ENCODE measurements at places on chromosomes 6 and 20.
A peak's percentile ranks its signal among the peaks of the same experiment; 100 is the strongest.

- no peak for DNase-seq
Measured at GRCh38 chr20:2341336-2341735, 39.4 kb upstream of the TGM6 start.

- DNase-seq: no peak
Measured at GRCh38 chr20:57708694-57709673, 831 bp downstream of the PMEPA1 start.

- DNase-seq: no peak
Measured at GRCh38 chr20:40863355-40863919, 165.2 kb upstream of the TOP1 start.

DNA sequence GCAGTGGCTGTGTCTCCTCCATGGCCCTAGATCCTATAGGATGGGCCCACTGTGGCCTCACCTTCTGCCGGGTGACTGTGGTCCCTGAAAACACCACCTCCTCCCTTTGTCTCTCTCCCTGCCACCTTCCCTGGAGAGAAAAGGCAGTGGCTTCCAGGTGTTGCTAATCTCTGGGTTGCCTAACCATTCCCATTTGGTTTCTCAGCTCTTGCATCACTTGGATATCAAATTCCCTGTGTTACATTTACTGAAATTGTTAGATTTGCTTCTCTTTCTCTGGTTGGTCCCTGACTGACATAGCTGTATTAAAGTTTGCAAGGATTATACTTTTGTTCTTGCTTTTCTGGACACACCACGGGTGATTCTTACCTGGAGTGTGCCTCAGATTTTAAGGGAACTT lies 9.3 kb upstream of the ZFP64 start:
- DNase-seq: no peak

GRCh38 chr6:88848870-88849269 lies 114.5 kb downstream of the RNGTT start:
- no peak for DNase-seq

DNA sequence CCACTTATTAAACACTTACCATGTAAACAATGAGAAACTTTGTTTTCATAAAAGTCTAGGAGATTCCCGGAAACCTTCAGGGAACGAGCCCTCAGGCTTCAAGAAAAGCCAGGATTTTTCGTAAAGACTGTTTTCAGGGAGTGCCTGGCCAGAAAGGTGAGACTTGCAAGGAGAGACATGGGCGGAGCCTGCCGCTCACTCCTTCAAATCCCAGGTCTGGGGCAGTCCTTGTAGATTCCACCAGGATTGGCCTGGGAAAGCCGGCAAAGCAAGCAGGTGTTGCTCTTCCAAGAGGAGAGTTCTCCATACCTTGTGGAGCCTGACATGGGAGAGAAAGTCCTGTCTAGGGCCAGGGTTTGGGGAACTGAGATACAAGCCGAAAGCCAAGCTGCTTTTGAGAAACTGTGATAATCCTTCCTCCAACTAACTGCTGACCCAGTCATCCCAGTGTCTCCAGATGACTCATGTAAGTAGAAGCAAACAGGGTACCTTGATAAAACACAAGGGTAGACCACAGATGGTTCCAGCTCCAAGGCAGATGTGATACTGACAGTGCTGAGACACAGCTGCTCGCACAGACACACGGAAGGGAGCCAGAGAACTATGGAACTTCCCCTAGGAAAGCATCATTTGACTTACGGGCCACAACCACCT lies 69.4 kb upstream of the NAA20 start:
- peak; percentile 72 for DNase-seq

DNA sequence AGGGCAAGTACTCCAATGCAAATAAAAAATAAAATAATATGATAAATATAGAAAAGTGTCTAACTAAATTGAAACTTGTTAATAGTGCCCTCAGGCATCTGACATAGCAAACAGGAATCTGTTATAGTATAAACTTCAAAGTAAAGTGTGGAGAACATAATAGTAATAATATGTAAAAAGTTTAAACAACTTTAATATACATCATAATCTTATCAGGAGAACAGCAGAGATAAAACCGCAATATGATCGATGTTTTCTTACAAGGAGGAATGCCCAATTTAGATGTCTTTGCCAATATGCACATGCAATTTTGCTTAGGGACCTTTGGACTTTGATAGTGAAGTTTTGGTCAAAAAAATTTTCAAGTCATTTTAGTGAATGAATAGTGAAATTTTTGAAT lies 514.8 kb upstream of the IMPG1 start:
- DNase-seq: no peak

DNA sequence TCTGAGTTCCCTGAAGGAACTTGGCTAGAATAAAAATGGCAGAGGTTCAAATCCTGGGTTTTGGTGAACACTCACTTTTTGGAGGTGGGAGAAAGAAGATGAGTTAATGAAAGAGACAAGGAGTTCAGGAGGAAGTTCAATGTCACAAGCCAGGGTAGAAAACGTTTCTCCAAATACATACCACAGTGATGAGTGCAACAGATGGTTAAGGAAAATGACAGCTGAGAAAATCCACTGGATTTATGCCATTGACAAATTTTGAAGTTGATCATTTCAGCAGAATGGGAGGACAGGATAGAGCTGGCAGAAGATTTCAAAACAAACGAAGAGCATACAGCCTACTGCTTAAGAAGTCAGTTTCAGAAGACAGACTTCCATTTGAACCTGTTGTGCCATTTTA lies 122.7 kb downstream of the GFRAL start:
- DNase-seq: no peak

DNA sequence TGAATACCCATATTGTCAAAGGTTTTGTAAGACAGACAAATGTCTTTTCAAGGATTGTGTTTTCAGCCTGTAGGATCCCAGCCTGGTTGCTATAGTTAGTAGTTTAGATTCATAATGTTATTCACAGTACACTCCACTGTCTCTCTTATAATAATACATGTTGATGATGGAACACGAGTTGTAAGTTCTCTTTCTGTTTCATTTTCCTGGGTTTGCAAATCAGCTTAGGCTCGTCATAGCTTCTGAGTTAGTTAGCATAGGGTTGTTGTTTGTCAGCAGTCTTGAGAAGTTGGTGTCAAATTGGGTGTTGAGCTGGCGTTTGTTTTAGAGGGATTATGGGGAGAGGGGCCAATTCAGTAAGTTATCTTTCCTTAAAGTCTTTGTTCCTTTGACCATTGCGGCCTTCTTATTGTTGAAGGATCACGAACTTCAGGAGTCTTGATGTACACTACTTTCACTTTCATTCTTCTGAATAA lies 45.8 kb downstream of the QKI start:
- DNase-seq: peak; percentile 47

DNA sequence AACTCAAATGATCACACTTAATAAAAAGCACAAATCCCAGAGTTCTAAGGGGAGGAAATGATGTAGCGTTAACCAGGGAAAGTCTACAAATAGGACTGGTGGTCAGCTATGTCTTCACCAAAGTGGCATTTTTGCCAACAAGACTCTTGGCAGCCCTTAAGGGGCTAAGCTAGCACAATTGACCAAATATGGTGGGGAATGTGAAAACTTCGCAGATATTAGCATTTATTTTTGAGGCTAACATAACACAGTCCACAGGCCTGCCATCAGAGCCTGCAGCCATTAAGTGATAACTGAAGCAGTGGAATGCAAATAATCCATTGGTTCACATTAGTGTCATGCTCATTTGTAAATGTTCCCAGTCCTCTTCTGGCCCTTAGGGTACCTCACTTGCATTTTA lies 274.6 kb downstream of the FOXC1 start:
- no peak for DNase-seq

DNA sequence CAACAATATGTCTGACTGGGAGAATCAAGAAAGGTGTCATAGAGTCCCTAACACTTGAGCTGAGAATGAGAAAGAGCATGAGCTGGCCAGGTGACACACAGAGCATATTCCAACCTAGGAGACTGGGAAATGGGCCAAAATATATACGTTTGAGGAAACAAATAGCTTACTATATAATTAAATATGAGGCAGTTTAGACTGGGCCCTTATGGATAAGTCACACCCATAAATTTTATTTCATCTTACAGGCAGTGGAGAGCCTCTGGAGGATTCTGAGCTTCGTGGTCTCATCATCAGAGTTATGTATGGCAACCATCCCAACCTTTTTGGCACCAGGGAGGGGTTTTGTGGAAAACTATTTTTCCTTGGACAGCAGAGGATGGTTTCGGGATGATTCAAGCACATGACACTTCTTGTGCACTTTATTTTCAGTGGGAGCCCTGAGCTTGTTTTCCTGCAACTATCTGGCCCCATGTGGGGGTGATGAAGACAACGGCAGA lies 12.9 kb upstream of the NQO2 start:
- no peak for DNase-seq

DNA sequence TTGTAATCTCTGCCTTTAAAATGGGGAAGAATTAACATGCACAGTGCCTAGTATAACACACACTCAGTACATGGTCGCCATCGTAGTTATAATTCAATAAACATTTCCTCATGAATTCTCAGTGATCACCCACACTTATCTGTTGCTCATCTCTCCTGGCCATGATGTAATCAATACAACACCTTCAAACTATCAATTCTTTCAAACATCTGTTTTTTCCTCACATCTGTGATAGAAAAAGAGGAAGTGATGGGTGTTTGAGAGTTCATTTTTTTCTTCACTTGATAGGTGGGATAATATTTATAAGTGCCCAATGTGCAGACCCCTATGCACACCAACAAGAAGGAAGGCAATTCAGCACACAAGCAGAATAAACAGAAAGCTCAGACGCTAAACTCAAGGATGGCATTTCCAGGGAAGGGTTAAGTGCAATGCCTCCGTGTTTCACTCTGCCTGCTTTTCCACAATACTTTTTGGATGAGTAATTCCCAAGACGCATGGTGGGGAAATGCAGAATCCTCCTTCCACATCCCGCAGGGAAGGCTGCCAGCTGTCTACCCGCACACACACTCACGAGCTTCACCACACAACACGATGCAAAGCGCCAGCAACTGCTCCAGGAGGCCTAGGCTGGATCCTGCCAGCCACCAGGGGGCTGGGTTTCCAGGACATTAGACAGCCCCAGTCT lies 100.3 kb downstream of the GMPR start:
- no peak for DNase-seq

GRCh38 chr6:45920819-45921511 lies 94.7 kb downstream of the CLIC5 start:
- DNase-seq: peak; percentile 84

DNA sequence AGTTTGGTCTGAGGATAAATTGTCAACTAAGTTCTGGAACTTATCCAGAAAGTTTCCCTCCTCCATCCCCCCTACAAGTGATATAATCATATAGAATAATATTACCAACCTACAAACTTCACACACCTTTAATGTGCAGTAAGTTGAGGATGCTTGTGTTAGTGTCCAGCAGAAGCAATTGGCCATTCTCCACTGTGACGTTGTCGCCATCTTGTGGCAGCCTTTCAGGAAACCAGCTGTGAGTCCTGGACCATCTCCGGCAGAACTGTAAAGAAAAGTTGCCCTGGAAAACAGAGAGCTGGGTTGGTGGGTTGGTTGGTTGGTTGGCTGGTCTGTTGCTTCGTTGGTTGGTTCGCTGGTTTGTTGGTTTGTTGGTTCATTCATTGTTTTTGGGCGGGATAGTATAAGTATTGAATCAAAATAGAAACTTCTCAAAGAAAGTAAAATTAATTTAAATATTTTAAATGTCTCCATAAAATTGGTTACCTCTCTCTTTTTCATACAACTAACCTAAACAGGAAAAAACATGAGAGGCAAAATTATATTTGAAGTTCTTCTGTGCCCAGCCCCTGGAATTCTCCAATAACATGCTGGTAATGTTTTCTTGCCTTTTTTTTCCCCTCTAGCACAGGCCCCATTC lies 127.5 kb downstream of the PKHD1 start:
- DNase-seq: peak; percentile 55

DNA sequence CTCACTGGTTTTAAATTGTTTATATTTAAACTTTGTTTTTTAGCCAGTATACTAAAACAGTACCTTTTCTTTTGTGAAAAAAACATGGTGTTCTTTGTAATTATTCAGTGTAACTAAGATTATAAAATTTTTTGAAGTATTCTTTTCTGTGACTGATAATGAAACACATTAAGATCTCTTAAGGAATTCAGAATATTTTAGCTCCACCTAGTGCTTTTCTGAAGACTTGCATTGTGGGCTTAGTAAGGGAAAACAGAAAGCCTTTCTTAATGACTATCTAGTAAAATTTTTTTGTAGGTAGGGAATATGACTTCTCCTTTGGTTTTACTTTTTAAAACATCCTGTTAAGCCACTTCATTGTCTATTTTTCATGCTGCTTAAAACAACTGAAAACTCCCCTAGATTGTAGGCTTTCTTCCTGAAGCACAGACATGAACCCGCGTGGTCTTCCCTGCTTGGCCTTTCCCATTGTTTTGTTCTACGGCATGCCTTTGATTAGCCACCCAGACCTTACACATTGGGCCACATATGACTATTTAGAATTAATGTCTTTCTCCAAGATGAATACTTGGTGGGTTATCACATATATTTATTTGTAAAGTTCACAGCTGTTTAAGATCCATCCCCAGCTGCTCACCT lies 72.1 kb downstream of the AFDN start:
- peak; percentile 19 for DNase-seq

GRCh38 chr20:36967636-36968035 lies 16.1 kb upstream of the SAMHD1 start:
- DNase-seq: no peak

DNA sequence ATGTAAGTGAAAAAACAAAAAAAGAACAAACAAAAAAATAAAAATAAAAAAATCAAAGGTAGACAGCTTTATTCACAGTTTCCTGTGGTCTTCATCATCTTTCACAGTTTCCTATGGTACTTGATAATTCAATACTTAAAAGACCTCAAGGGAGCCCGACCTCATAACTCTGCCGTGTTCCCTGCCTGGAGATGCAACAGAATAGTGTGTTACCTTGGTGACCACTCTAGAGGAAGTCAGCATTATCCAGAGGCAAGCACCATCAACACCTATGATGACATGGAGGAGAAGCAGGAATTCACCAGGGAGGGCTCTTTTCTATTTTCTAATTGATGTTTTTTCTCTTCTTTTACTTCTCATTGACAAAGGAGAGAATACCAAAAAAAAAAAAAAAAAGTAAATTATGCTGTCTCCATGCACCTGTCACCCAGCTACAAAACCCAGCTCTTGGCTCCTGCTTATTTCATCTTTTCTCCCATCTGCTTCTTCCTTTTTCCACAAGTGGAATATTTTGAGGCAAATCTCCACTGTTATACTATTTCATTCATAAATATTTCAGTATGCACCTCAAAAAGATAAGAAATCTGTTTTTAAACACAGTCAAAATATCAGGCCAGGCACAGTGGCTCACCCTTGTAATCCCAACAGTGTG lies 95.8 kb upstream of the STXBP5 start:
- no peak for DNase-seq

- DNase-seq: no peak
Measured at GRCh38 chr6:41263267-41263666, 23.2 kb downstream of the TREM1 start.

DNA sequence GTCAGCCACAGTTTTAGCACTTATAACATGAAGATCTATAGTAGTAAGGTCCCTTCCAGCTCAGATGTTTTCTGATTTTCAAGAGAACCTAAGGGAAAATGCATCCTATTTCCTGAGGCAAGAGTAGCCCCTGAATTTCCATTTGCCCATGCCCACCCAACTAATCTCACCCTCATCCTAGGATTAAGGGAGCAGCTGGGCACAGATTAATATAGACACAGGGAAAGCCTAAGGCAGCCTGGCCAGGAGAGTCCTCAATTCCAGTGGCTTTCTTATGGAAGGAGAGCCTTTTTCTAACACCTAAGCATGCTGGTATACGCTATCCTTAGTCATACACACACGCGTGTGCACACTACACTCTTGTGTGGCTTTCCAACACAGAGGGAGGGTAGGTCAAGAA lies 1.5 kb downstream of the APOBEC2 start:
- no peak for DNase-seq

- no peak for DNase-seq
Measured at GRCh38 chr6:28357036-28357435, 7.3 kb downstream of the ZKSCAN3 start.

- no peak for DNase-seq
Measured at GRCh38 chr6:104541411-104541810, 318.3 kb downstream of the HACE1 start.
